Spleen (tissue), 13 donors: ENCODE measurements at places on chromosomes 6 and 20. TPM values are rescaled to one million over a fixed set of nuclear protein-coding genes. Genes with fewer than 3 reads are reported as not detected.

DNA sequence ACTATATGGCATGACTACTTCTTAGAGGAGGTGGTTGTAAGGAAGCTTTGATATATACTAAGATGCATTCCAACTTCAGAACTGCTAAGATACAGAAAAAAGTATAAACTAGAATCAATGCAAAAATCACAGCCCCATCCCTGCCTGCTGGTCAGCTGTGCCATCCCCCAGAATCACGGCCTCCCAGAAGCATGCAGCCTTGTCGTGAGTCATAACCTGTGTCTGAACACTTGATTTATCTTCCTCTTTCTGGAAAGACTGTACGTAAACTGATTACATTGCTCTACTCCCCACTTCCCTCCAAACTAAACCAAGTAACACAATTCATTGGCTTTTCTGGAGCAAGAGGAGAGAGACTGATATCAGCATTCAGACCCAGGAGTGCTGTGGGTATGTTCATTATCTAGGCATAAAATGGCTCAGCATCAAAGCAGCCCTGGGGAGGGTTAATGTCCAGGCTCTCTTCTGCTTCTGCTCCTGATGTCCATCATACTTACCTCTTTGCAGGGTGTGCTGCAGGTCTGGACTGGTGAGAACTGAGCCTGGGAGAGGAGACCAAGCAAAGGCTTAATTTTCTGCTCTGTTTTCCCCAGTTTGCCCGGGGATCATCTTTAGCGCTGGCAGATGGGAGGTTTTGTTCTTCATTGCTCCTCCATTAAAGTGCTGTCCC lies 18.4 kb downstream of the SCP2D1 start:
- no peaks in the 10 kb centered on the region for H3K4me1 ChIP-seq
- H3K27me3 ChIP-seq = no peaks in the 10 kb centered on the region
- DNase-seq = no peak
- H3K36me3 ChIP-seq = no peaks in the 10 kb centered on the region
- H3K4me3 ChIP-seq = no peak overlapping the region
- H3K27ac ChIP-seq = no peak overlapping the region

- no peaks in the 10 kb centered on the region for H3K4me1 ChIP-seq
- no peaks in the 10 kb centered on the region for H3K36me3 ChIP-seq
- no peak overlapping the region for H3K4me3 ChIP-seq
- DNase-seq = no peak
- no peak overlapping the region for H3K27ac ChIP-seq
- no peaks in the 10 kb centered on the region for H3K27me3 ChIP-seq
Observed at GRCh38 chr6:169045486-169045885, 208.2 kb downstream of the THBS2 start.

DNA sequence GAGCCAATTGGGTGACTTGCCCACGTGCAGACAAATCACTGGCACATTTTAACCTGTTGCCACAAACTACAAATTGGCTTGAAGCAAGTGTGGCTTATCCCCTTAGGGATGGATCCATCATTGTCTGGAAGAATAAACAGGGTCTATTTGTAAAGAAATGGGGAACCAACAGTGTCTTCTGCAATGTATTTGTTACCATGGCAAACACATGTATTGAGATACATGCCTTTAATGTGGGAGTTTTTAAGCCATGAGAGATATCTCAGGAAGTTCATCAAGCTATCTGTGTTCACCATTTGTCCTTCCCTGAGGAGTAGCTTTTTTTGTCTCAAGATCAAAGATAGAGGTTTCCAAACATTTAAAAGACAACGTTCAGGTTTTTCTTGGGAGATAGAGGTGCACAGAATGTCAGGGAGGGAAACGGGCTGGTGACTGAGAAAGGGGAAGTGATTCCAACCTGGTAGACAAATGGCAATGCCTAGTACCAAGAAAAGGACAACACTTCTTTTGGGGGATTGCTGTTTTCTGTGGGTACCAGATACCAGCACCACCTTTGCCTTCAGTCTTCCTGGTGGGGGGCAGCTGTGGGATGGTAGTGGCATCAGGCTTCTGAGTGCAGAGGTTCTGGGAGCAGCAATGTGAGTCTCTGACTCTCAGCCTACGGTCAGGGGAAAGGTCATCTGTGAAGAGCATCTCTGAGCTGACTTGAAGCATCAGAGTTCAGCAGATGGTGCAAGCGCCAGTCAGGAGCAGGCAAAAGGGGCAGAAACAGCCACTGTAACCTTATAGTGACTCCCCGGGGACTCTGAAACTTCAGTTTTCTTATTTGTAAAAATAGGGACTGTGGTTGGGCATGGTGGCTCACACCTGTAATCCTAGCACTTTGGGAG lies 20.1 kb upstream of the BCAS1 start:
- no peaks in the 10 kb centered on the region for H3K27me3 ChIP-seq
- H3K36me3 ChIP-seq = no peaks in the 10 kb centered on the region
- no peak overlapping the region for H3K4me3 ChIP-seq
- H3K4me1 ChIP-seq = no peaks in the 10 kb centered on the region

DNA sequence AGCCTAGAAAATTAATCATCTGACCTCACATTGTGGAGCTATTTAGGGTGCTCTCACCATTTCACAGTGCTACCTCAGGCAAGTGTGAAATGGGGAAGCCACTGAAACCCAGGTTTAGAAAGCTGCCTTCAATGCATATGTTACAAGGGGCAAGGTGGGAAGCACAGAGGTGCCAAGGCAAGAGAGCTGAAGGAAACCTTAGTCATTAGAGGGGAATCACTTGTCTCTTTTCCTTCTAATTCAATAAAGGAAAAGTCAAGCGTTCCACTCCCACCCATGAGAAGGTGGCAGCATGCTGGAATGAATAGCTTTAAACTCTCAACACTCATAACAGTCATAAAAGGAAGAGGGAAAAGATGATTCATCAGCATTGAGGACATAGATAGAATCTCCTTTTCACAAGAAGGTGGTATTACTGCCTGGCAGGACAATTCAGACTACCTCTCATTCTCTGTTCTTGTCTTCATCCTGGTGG lies 251.9 kb upstream of the IRAK1BP1 start:
- no peak overlapping the region for H3K4me3 ChIP-seq
- no peak for DNase-seq
- no peak overlapping the region for H3K27ac ChIP-seq
- no peaks in the 10 kb centered on the region for H3K4me1 ChIP-seq

SMIM29 gene
- total RNA-seq = 36.1 TPM

SNX9 gene
- total RNA-seq = 33.5 TPM

DNA sequence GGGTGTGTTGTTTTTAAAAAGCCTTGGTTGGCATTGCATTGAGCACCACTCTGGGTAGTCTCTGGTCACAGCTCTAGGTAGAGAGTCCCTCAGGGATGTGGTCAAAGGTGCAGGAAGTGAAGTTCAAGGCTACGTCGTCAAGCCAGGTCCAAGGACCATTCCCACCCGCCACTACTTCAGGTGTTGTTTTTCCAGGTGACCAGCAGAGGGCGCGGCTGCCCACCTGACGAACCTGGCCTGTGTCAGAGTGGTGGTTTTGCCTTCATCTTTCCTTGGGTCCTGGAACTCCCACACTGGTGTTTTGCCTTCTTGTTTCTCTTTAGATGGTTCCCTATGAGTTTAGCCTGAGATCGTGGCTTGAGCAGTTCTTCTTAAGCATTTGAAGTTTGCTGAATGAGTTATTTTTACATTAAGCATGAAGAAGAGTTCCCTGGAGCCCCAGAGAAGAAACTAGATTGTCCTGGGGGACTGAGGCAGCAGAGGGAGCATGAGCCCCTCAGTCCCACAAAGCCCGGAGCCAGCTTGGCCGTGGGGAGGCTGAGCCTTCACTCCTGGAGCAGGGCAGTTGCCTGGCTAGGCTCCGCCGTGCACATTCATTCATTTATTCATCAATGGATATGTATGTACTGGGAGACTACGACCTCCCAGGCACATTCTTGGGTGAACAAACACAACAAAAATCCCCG lies 5.6 kb upstream of the PHACTR3 start:
- DNase-seq = no peak
- no peak overlapping the region for H3K4me3 ChIP-seq
- no peaks in the 10 kb centered on the region for H3K36me3 ChIP-seq
- no peak overlapping the region for H3K27ac ChIP-seq

GRCh38 chr6:38259736-38260135 lies 380.0 kb downstream of the BTBD9 start:
- no peaks in the 10 kb centered on the region for H3K27me3 ChIP-seq
- no peak overlapping the region for H3K4me3 ChIP-seq
- H3K36me3 ChIP-seq = peaks cover 42% of the 10 kb centered on the region

RIN2 gene
- total RNA-seq = 97.7 TPM
